ENCODE measurements at places on chromosomes 2 and 18.

DNA sequence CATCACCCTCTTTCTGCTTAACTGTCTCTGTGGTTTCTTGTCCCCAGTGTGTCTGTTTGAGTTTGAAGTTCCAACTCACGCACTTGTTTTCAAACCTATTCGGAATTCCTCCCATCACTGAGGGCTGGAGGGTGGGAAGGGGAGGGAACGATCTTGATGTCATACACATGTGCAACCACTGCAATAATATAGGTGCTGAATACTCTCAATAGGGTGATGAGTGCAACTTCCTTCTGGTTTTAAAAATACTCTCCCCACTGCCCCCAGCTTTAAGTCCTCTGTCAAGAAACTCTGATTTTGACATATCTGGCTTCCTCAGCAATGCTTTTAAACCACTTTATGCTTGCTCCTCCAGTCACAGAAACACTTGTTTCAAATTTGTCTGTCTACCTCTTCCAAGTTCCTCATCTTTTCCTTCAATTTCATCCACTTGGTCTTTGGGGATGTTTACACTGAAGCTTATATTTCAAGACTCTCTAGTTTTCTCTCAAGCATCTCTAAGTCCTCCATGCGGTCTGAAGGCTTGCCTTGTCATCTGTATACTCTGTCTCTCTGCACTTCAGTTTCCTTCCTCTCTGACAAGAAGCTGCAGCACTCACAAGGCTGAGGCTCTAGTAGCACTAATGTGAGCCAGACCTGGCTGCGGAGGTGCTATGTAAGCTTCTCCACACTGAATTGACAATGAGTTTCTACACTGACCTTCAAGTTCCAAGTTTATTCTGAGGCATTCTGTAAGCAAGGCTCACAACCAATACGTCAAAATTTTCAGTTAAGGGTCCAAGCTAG is 422.3 kb downstream of the ZEB2 start:
- DNase-seq: no peak

- DNase-seq: no peak
These were observed 260.5 kb upstream of the MYT1L start for GRCh38 chr2:2591542-2591940.

DNA sequence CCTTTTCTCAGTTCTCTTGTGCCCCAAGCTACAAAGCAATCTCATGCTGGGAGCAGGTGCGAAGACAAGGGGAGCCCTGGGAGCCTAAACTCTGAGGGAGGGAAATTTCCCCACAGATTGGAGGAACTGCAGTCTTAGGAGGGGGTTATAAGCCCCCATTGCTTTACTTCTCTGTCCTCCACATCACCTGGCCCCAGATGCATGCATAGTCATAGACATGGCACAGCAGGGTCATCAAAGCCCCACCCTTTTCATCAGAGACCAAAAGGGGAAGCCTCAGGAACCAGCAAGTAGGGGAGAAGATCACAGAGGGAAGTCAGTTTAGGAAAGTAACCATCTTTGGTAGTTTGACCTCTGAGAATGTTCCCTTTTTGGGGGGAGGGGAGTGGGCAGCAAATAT is 33.7 kb downstream of the LANCL1 start:
- no peak for DNase-seq

GRCh38 chr2:165888171-165888570 is 65.4 kb downstream of the TTC21B start:
- DNase-seq: no peak

GRCh38 chr2:230942371-230942770 is 17.3 kb upstream of the GPR55 start:
- no peak for DNase-seq

- DNase-seq: no peak
These were observed 17.2 kb upstream of the TMEM200C start for GRCh38 chr18:5912566-5912965.

DNA sequence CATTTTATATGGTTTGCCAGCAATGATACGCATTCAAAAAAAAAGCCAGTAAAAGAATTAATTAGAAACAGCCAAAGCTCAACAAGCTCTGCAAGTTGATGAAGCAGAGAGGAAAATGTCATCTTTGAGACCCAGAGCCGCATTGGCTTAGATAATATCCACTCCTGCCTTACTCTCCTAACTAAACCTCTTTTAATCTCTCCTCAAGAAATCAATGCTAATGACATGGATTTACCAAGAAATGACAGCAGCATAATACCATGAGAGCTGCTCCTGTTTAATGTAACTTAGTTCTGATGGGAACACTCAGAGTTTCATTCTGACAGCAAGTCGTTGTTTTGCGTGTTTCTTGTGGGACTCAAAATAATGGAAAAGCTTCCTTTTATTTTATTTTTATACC is 1099.4 kb upstream of the PIK3C3 start:
- no peak for DNase-seq

- peak; percentile 40 for DNase-seq
These were observed 60.3 kb downstream of the STEAP3 start for GRCh38 chr2:119283873-119284331.

GRCh38 chr2:148048475-148049221 is 27.8 kb downstream of the MBD5 start:
- no peak for DNase-seq

DNA sequence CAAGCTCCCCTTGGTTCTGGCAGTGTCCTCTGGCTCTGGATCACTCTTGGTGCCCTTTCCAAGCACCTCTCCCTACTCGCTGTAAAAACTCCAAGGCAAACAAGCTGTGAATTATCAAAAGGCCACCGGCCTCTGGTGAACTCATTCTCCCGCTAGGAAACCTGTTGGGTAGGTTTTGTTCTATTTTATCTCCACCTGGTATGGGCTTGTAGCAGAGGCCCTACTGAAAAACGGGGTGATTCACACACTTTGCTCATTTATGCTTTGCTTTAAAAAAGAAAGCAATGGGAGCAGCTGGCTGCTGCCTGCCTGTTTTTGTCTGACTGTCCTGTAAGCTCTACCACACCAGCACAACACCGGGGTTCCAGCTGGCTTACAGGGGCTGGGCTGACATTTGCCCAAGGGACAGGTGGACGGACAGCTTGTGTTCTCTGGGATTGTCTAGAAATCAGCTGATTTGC is 56.8 kb downstream of the SH3BP4 start:
- no peak for DNase-seq

DNA sequence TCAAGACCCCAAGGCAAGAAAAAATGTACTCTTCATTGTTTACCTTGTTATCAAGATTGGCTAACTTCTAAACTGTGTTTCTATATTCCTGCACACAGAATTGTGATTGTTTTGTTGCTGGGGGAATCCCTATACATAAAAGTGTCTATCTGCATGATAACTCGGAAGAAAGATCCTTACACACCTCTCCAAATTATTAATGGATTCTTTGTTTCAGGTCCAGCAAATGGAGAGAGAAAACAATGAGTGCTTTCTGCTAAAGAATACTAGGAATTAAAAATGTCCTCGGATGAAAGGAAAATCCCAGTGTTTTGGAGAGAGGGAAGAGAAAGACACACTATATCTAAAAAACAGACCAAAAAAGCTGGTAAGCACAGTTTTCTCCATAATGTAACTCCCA is 6.2 kb upstream of the DAPL1 start:
- no peak for DNase-seq

- DNase-seq: no peak
These were observed 42.5 kb downstream of the CNGA3 start for GRCh38 chr2:98388601-98389250.

DNA sequence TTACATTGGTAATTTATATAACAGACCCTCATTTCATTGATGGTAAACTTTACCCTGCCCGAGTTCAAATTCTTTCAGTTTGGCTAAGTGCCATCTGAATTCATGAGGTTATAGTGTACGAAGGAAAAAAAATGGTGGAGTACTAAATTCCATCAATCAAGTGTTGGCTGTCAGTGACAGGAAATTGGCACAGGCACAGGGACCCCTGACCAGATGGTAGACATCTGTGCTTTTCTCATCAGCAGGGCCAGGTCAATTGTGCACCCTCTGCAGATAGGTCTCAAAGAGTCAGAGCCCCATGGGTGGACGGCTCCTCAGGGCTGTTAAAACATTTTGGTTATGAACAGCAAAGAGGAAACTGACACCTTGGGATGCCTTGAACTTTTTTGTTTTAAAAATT is 439.2 kb downstream of the SETBP1 start:
- no peak for DNase-seq

- no peak for DNase-seq
These were observed 10.2 kb downstream of the ARID5A start for GRCh38 chr2:96546797-96547196.

- DNase-seq: no peak
These were observed 2012.3 kb upstream of the PIK3C3 start for GRCh38 chr18:39942702-39943101.

DNA sequence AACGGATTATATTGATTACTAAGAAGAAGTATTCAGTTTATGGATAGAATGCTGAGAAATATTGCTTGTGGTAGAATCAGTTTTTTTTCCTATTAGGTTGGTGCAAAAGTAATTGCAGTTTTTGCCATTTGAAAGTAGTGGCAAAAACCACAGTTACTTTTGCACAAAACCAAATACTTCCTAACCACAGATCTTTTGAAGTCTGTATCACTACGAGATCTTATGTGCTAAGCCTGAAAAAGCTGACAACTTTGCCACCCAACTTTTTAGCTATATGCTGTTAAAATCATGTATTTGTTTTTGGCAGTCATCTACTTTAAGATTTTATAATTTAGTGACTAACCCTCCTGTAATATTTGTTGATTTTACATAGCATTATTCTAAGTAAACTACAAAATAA is 24.6 kb downstream of the DNAJC10 start:
- DNase-seq: no peak

- no peak for DNase-seq
These were observed 207.0 kb downstream of the RAB3GAP1 start for GRCh38 chr2:135259123-135259522.

GRCh38 chr2:11681722-11682589 is 12.0 kb upstream of the NTSR2 start:
- no peak for DNase-seq

DNA sequence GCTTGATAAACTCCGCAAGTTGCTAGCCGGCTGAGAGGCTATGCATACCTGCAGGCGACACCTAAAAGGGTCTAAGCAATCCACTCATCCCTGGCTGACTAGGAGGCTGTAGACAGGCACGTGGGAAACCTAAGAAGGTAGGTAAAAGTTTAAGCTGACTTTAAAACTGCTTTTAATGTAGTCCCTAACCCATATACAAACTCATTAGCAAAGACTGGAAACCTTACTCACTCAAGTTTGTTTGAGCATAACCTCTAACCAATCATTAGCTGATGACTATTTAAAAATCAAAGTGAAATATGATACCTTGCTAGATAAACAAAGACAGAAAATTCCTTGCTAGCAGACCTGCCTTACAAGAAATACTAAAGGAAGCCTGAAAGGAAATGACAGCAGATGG is 106.4 kb downstream of the EXOC6B start:
- DNase-seq: no peak

- DNase-seq: no peak
These were observed 85.6 kb downstream of the NCOA1 start for GRCh38 chr2:24576617-24577016.

GRCh38 chr2:164335947-164336346 is 285.3 kb downstream of the GRB14 start:
- no peak for DNase-seq

DNA sequence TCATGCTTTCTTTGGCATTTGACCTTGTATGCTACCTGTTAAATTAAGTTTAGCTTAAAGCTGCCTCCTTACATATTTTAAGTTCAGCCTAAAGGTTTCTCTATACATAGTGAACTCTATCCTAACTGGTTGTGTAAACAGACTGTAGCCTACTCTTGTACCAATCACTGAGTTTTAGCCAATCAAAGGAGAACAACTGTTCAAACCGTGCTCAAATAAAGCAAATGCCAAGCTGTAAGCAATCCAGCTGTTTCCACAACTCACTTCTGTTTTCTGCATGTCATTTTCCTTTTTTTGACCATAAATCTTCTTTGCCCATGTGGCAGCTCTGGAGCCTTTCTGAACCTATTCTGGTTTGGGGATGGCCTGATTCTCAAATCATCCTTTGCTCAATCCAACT is 1603.8 kb upstream of the ACVR2A start:
- no peak for DNase-seq

GRCh38 chr2:150787353-150788093 is 300.1 kb upstream of the RND3 start:
- no peak for DNase-seq

GRCh38 chr2:128139624-128140023 is 48.6 kb downstream of the UGGT1 start:
- no peak for DNase-seq

- no peak for DNase-seq
These were observed 7.7 kb upstream of the SLC35F6 start for GRCh38 chr2:26756337-26756736.

DNA sequence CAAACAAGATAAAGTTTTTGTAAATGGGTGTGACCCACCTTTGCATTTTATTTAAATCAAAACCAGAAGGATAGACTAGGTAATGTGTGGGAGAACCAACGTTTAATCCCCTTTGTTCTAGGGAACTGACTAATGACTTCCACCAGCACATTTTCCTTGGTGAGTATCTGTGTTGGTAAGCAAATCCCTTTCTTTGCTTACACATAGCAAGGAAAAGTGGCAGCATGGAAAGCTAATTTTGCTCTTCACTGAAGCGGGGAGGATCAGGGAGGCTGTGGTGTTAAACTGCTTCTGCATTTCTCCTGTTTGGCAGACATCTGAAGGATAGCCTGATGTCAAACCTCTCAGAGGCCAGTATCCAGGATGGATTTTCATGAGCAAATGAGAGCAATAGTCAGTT is 331.1 kb downstream of the PTPRM start:
- DNase-seq: no peak

GRCh38 chr2:96239745-96240264 is 26.0 kb downstream of the TMEM127 start:
- DNase-seq: no peak

- DNase-seq: no peak
These were observed 358.9 kb upstream of the ATP5MC3 start for GRCh38 chr2:175540421-175540820.

- no peak for DNase-seq
These were observed 319.1 kb downstream of the TRIB2 start for GRCh38 chr2:13035866-13036265.

DNA sequence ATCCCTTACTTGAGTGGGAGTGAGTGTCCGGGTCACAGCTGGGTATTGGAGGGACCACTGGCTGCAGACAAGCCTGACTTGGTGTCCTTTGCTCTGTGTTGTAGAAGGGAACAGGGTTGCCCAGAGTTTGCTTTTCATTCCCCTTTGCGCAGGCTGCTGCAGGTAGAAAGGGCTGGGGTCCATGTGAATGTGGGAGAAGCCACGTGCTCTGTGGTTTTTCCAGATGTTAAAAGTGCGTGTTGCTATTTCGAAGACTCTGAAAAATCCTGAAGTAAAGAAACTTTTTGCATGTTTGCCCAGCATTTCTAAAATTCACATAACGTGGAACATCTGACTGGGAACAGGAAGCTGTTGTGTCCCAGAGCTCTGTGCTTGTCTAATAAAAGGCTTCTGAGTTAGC is 28.8 kb downstream of the GLI2 start:
- DNase-seq: no peak

DNA sequence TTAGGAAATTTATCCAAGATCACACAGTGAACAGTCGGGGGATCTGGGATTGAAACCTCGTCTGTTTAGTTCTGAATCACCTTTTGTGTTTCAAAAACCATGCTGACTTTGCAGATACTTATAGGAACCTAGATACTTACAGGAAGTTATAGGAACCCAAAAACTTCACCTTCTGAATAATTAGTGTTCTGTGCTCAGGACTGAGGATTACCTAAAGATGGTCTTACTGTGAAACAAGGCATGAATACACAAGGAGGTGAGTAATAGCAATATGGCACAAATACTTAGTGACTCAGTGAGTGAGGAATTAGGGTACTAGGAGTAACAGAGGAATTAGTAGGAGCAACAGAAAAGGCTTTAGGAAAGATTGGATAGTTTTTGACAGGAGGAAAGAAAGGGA is 145.5 kb downstream of the LRATD1 start:
- DNase-seq: no peak

GRCh38 chr2:26469092-26469710 is 8.7 kb downstream of the OTOF start:
- peak; percentile 4 for DNase-seq

Measured in fibroblast of skin of left biceps (primary cell).